ENCODE measurements at places on chromosomes 13 and 19.
A peak's percentile ranks its signal among the peaks of the same experiment; 100 is the strongest.

DNA sequence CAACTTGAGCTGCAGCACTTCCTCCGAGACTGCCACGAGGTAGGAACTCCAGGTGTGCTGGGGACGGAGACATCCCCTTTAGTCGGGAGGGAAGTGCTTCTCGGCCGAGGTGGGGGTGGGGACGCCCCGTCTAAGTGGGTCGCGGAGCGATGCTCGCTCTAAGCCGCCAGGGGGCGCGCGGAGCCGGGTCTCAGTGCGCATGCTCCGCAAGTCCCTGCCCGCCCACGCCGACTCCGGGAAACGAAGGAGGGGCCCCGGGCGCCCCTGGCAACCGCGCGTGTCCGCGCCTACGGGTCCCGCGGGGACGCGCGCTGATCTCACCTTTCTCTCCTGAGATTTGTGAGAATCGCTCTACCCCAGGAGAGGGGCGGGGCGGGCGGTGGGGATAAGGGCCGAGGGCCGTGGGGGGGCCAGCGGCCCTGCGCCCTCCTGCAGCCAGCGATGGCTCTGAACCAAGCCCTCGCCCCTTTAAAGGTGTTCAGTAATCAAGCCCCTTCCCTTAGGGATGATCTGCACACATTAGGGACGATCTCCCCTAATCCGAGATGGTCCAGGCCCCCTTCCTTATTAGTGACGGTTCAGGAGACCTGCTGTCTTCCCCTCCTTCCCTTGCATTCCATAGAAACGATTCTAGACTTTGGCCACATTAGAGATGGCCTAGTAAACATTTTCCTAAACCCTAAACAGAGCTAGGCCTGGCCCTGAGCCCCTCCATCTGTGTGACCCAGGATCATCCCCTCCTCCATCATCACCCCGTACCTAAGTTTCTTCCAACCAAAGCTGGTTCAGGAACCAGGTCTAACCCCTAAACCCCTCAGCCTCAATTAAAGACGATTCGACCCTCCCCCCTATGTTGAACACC, 47.3 kb upstream of the SHKBP1 start:
- no peak overlapping the region for H3K27ac ChIP-seq
- H3K4me1 ChIP-seq = peaks cover 11% of the 10 kb centered on the region
- H3K4me3 ChIP-seq = peak overlapping the region; percentile 42
- H3K27me3 ChIP-seq = peaks cover 42% of the 10 kb centered on the region
- peak; percentile 97 for DNase-seq

DNA sequence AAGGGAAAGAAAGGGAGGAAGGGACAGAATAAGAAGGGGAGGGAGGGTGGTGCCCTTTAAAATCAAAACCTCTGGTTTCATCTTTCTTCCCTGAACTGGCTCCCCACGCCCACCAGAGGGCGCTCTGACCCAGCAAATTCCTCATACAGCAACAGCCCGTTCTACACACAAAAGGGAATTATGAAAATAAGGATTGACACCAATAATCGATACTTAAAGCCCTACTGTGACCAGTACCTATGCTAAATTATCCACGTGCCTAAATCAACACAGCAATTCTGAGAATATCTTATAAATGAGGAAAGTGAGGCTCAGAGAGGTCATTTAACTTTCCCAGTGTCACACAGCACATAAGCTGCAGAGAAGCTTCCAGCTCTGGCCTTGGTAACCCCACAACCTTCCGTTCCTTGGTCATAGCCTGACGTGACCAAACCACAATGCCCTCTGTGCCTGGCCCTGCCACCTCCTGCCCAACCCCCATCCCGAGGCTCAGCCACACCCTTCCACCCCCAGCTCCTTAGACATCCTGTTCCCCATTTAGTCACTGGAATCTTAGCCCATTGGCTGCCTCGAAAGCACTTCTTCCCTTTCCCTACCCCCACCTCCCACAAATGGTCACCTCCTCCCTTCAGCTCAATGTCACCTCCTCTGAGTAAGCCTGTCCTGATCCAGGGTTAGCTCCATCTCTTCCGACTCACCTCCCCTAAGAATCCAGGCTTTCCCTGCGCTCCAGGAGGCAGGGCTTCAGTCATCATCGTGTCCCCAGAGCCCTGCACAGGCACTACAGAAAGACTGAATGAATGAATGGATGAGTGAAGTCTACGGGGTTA, 34.2 kb upstream of the PNMA8B start:
- peak; percentile 89 for DNase-seq
- no peaks in the 10 kb centered on the region for H3K36me3 ChIP-seq
- H3K4me1 ChIP-seq = no peaks in the 10 kb centered on the region
- H3K4me3 ChIP-seq = no peak overlapping the region
- H3K27ac ChIP-seq = peak overlapping the region; percentile 51

- H3K4me3 ChIP-seq = no peak overlapping the region
- DNase-seq = no peak
- H3K4me1 ChIP-seq = no peaks in the 10 kb centered on the region
- no peaks in the 10 kb centered on the region for H3K36me3 ChIP-seq
Measured at GRCh38 chr13:65677906-65678305, 1552.2 kb downstream of the PCDH9 start.

GRCh38 chr13:95447814-95448213, 104.7 kb upstream of the CLDN10 start:
- DNase-seq = no peak
- H3K27ac ChIP-seq = no peak overlapping the region
- no peaks in the 10 kb centered on the region for H3K27me3 ChIP-seq

- no peaks in the 10 kb centered on the region for H3K27me3 ChIP-seq
- no peak overlapping the region for H3K4me3 ChIP-seq
- H3K36me3 ChIP-seq = no peaks in the 10 kb centered on the region
- no peak for DNase-seq
- H3K4me1 ChIP-seq = no peaks in the 10 kb centered on the region
Measured at GRCh38 chr13:25915840-25916518, 135.8 kb downstream of the SHISA2 start.

- H3K36me3 ChIP-seq = no peaks in the 10 kb centered on the region
- DNase-seq = no peak
- no peaks in the 10 kb centered on the region for H3K27me3 ChIP-seq
- no peak overlapping the region for H3K4me3 ChIP-seq
Measured at GRCh38 chr13:47184321-47184720, 287.5 kb upstream of the HTR2A start.

GRCh38 chr19:34336781-34337271, 28.2 kb upstream of the GPI start:
- peaks cover 95% of the 10 kb centered on the region for H3K36me3 ChIP-seq
- H3K4me3 ChIP-seq = no peak overlapping the region
- no peaks in the 10 kb centered on the region for H3K27me3 ChIP-seq
- no peak for DNase-seq
- no peak overlapping the region for H3K27ac ChIP-seq

DNA sequence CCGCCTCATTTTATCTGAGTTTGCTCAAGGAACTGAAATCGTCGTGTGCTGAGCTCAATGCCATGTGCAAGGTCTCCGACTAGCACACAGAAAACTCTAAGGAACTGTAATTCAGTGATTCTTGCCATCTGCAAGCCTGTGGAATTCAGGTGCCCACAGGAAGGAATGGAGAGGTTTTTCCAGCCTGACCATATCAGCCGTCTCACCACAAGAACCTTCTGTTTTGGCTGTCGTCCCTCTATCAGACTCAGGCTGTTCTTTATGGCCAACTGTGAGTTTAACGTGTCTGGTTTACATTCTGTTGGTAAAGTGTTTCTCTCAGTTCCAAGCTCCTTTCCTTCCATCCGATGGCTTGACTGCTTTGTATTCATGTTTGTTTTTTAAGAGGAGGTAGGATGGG, 293.5 kb downstream of the SPRY2 start:
- no peak overlapping the region for H3K4me3 ChIP-seq
- H3K27me3 ChIP-seq = no peaks in the 10 kb centered on the region
- no peak overlapping the region for H3K27ac ChIP-seq
- peaks cover 12% of the 10 kb centered on the region for H3K4me1 ChIP-seq

GRCh38 chr19:49343123-49343522, 7.9 kb downstream of the CD37 start:
- H3K36me3 ChIP-seq = peaks cover 92% of the 10 kb centered on the region
- no peak overlapping the region for H3K27ac ChIP-seq
- H3K4me3 ChIP-seq = no peak overlapping the region
- peaks cover 18% of the 10 kb centered on the region for H3K4me1 ChIP-seq
- peak; percentile 62 for DNase-seq
- no peaks in the 10 kb centered on the region for H3K27me3 ChIP-seq

GRCh38 chr13:111949311-111949710, 117.6 kb upstream of the SOX1 start:
- no peaks in the 10 kb centered on the region for H3K36me3 ChIP-seq
- H3K27ac ChIP-seq = no peak overlapping the region
- no peak for DNase-seq
- H3K4me1 ChIP-seq = no peaks in the 10 kb centered on the region

- DNase-seq = no peak
- H3K36me3 ChIP-seq = no peaks in the 10 kb centered on the region
- H3K4me3 ChIP-seq = no peak overlapping the region
- no peaks in the 10 kb centered on the region for H3K27me3 ChIP-seq
Measured at GRCh38 chr13:39148513-39148961, 110.3 kb downstream of the NHLRC3 start.

- DNase-seq = no peak
- H3K4me3 ChIP-seq = no peak overlapping the region
- H3K4me1 ChIP-seq = no peaks in the 10 kb centered on the region
- no peaks in the 10 kb centered on the region for H3K27me3 ChIP-seq
- no peaks in the 10 kb centered on the region for H3K36me3 ChIP-seq
Measured at GRCh38 chr19:42538841-42539709, 10.8 kb upstream of the CEACAM1 start.

GRCh38 chr13:36839281-36839680, 20.3 kb downstream of the RFXAP start:
- DNase-seq = no peak
- H3K4me1 ChIP-seq = no peaks in the 10 kb centered on the region
- H3K36me3 ChIP-seq = no peaks in the 10 kb centered on the region

- no peak for DNase-seq
- no peaks in the 10 kb centered on the region for H3K36me3 ChIP-seq
- no peak overlapping the region for H3K27ac ChIP-seq
- no peaks in the 10 kb centered on the region for H3K4me1 ChIP-seq
- H3K27me3 ChIP-seq = no peaks in the 10 kb centered on the region
Measured at GRCh38 chr19:5193192-5193591, 147.4 kb downstream of the PTPRS start.

GRCh38 chr13:85537601-85538000, 261.6 kb downstream of the SLITRK6 start:
- H3K27me3 ChIP-seq = no peaks in the 10 kb centered on the region
- no peaks in the 10 kb centered on the region for H3K36me3 ChIP-seq
- H3K27ac ChIP-seq = no peak overlapping the region
- H3K4me1 ChIP-seq = no peaks in the 10 kb centered on the region
- H3K4me3 ChIP-seq = no peak overlapping the region

GRCh38 chr19:7618348-7618747, 11.0 kb downstream of the XAB2 start:
- H3K36me3 ChIP-seq = peaks cover 10% of the 10 kb centered on the region
- peak overlapping the region; percentile 47 for H3K27ac ChIP-seq
- no peaks in the 10 kb centered on the region for H3K4me1 ChIP-seq

DNA sequence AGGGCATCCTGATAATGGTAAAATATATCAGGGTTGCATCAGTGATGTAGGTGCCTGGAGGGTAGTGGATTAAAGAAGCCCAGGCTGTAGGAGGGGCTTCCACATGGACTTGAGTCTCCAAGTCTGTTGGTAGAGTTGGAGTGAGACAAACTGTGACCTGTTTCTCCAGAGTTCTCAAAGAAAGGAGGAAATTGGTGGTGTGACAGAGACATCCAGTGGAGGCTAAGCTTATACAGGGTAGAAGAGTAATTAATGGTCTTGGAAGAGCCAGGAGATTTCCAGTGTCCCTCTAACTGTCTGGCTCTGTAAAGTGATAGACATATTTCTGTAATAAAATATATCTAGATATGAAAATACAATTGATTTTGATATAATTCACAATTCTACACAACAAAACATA, 61.1 kb downstream of the GPC5 start:
- H3K27ac ChIP-seq = no peak overlapping the region
- H3K4me3 ChIP-seq = no peak overlapping the region

All from spleen (tissue), 13 donors.